ENCODE measurements at places on chromosomes 1 and 21. TPM values are rescaled to one million over a fixed set of nuclear protein-coding genes. Genes with fewer than 3 reads are reported as not detected.
A peak's percentile ranks its signal among the peaks of the same experiment; 100 is the strongest.

GRCh38 chr1:18946550-18947381, 9.7 kb downstream of the IFFO2 start:
- DNase-seq, result no peak

- DNase-seq, result no peak
These were observed 1.3 kb upstream of the TRABD2B start for GRCh38 chr1:47998396-47998990.

- DNase-seq, result peak; percentile 3
These were observed 2.0 kb downstream of the COL24A1 start for GRCh38 chr1:86154571-86155050.

DNA sequence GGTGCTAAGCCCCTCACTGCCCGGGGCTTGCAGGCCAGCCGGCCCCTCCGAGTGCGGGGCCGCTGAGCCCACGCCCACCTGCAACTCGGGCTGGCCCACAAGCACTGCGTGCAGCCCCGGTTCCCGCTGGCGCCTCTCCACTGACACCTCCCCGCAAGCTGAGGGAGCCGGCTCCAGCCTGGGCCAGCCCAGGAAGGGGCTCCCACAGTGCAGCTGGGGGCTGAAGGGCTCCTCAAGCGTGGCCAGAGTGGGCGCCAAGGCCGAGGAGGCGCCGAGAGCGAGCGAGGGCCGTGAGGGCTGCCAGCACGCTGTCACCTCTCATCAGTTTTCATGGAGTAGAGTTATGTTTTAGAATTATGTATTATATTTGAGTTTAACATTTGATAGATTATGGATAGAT, 176.5 kb upstream of the FAM78B start:
- no peak for DNase-seq

- DNase-seq, result no peak
These were observed 121.9 kb upstream of the CDC42BPA start for GRCh38 chr1:227440182-227440581.

GRCh38 chr1:15948595-15949452, 27.1 kb downstream of the ZBTB17 start:
- peak; percentile 80 for DNase-seq

DNA sequence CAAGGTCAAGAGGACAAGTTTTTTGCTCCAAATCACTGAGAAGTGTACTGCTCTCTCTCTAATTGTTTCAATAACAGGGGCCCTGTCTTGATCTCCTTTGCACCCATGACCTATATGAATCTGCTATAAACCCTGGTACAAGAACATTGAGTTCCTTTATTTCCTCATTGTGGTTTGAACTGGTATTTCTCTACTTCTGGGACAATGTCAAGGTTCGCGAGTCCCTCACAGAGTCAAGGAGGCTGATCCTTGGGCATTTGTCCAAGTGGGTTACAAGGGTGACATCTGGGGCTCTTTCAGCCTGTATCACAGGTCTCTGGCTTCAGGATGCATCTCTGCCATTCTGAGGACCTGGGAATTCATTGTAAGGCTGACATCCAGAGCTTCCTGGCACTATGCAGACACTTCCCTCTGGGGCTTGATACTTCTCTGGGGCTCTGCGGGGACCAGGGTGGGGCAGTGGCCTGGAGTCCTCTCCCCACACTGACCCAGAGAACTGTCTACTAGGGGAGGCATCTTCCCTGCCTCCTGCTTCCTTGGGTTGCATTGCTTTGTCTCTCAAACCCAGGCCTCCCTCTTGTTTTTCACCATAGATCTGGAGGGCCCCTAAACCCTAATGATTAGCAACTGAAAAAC, 22.5 kb upstream of the ZNF648 start:
- no peak for DNase-seq

DNA sequence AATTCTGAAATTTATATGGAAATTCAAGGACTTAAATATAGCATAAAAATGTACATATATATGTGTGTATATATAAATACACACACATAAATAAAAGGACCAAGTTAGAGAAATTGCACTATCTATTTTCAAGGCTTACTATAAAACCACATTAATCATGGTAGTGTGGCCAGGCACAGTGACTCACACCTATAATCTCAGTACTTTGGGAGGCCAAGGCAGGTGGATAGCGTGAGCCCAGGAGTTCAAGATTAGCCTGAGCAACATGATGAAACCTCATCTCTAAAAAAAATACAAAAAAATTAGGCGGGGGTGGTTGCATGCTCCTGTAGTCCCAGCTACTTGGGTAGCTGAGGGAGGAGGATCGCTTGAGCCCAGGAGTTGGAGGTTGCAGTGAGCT, 171.4 kb upstream of the GORAB start:
- DNase-seq, result no peak

GRCh38 chr1:111565079-111565478, 54.5 kb upstream of the RAP1A start:
- no peak for DNase-seq

- no peak for DNase-seq
These were observed 16.4 kb downstream of the RSPH1 start for GRCh38 chr21:42479582-42479981.

- no peak for DNase-seq
These were observed 123.2 kb downstream of the NR5A2 start for GRCh38 chr1:200150721-200151120.

DNA sequence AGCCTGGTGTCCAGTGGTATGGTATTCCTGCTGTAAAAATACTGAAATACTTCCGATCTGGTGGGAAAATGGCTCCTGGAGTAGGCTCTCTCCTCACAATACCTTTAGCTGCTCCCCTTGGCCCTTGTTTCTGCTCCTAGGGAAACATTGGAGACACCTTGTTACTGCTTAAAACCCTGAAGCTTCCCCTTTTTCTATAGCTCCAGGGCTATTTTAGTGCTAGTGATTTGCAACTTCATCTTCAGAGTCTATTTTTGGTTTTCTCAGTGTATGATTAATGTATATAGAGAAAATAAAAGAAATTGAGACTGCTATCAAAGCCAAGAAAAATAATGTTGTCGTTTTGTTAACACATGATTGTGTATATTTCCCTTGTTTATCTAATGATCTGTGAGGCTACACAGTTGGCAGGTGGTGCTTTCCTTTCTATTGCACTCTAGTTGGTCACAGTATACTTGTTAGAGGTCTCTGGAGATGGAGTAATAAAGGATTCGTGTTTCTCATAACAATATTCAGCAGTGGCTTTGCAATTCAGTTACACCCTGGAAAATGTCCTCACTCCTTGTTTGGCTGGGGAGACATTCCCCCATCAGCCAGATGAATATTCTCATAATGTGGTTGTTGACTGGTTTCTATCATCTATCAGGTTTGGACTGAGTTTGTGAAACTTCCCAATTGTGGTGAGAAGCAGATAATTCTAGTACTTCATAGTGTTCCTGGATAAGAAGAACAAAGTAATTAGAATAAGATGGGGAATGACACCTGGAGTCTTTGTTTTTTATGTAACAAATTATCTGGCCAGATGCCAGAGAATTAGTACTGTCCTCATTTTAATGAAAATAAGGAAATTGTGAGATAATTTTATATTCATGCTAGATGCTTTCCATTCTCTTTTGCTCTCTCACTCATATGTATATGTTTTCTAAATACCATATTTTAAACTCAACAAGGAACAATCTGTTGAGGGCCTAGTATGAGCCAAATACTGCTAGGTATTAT, 44.8 kb upstream of the CACYBP start:
- no peak for DNase-seq

- no peak for DNase-seq
These were observed 68.0 kb upstream of the WDR26 start for GRCh38 chr1:224502459-224503160.

DNA sequence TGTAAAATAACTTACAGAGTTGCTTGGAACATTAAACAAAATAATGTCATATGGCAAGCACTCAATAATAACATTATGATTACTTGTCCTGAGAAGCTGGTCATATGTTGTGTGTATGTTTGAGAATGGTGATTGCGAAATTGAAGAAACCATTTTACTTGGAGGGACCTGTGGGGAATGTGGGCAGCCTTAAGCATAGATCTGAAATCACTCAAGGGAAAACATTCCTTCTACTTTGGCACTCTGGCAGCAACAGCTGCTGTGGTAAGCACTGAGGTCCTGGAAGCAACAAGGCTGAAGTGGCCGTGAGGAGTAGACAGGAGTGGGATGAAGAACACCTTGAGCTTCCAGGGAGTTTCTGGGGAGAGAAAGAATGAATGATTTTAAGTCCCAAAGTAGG, 165.4 kb upstream of the ADAMTS5 start:
- DNase-seq, result no peak

DNA sequence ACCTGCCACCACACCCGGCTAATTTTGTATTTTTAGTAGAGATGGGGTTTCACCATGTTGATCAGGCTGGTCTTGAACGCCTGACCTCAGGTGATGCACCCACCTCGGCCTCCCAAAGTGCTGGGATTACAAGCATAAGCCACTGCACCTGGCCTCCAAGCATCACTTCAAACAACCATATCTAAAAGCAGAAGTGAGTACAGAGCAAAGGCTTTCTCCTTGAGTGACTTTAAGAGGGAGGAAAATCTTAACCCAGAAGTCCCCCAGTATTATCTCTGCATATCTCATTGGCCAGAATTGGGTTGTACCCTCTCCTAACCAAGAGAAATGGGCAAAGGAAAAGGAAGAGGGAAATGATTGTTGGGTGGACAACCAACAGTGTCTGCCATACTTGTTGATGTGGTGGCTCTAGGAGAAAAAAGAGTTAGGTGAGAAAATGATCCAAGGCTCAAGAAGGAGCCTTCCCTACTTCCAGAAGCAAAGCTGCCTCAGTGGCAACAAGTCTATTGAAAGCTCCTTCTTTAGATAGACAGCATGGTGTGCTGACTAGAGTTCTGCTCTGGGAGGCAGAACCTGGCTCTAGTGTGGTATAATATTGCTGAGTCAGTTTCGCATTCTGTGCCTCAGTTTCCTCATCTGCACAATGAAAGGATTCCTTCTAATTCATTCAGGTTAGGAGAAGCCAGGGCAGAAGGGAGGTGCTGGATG, 16.8 kb upstream of the FOXE3 start:
- DNase-seq, result no peak

DNA sequence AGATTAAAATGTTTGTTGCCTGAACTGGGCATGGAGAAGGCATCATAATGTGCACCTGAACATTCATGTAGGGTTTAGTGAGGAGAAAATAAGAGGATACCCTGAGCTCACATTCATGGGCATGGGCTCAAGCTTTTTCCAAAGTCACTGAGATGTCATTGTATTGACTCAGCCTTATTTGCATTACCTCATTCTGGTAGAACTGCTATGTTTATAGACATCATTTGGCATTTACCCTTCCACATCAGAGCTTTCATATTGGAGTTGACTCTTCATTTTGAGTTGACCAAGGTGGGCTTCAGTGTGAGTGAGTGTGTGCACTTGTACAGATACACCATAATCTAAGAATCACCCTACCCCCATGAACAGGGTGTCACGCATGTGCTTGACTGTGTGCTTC, 143.2 kb downstream of the PBX1 start:
- DNase-seq, result no peak

The DNAJC28 gene
- polyA plus RNA-seq, result 2.2 TPM

The OR2T27 gene
- polyA plus RNA-seq, result not detected

The HSF2BP gene
- 0.16 TPM for polyA plus RNA-seq

The USP1 gene
- polyA plus RNA-seq, result 8.7 TPM

The MYOG gene
- not detected for polyA plus RNA-seq

Measured in heart right ventricle (tissue), 16 donors.